ENCODE measurements at places on chromosomes 7 and 10.

GRCh38 chr10:25170627-25171026 is 4.2 kb upstream of the GPR158 start:
- no peak for DNase-seq

GRCh38 chr10:6491841-6492609 is 88.1 kb downstream of the PRKCQ start:
- DNase-seq: peak; percentile 85

GRCh38 chr10:61986382-61986781 is 84.9 kb downstream of the ARID5B start:
- DNase-seq: no peak

DNA sequence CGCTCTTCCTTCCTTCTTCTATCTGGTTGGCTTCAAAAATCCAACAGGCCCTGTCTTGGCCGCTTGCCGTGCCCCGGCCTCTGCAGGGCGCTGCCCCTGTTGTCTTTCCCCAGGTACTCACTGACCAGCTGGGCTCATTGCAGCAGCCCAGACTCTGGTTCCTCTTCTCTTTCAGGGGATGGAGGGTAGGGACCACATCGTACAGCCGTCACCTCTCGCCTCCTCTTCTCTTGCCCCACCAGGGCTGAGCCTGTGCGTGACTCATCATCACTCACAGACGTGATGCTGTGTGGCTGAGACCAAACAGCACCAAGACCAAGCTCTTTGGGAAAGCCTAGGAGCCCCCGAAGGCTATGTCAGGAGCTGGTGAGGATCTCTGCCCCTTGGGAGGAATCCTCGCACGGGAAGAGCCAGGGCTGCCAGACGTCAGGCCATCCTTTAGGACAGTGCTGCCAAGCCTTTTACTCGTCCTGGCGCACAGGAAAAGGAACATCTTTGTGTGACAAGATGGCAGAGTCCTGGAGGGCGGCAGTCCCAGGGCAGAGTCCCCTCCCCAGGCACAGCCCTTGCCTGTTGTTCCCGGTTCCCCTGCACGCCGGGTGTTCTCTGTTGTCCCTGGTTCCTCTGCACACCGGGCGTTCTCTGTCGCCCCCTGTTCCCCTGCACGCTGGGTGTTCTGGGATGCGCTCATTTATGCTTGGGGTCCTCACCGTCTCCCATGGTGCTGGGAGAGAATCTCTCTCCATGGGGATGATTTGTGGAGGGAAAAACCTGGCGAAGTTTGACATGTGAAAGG is 188.5 kb upstream of the SHH start:
- DNase-seq: no peak

DNA sequence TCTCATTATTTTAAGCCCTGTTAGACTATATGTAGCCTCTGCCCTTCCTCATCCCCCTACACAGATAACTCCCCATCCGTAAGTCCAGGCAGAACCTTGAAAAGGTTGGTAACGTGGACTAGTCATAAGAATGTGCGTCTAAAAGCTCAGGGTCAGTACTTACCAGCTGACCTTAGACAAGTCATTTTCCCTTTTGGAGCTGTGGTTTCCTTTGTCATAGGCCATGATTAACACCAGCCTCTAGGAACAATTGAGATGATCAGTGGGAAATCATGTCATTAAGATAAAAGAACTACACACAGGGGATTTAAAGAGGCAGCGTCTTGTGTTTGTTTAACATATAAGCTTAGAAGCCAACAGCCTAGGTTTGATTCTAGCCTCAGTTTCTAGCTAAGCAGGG is 6.9 kb upstream of the UNC5B start:
- DNase-seq: no peak

DNA sequence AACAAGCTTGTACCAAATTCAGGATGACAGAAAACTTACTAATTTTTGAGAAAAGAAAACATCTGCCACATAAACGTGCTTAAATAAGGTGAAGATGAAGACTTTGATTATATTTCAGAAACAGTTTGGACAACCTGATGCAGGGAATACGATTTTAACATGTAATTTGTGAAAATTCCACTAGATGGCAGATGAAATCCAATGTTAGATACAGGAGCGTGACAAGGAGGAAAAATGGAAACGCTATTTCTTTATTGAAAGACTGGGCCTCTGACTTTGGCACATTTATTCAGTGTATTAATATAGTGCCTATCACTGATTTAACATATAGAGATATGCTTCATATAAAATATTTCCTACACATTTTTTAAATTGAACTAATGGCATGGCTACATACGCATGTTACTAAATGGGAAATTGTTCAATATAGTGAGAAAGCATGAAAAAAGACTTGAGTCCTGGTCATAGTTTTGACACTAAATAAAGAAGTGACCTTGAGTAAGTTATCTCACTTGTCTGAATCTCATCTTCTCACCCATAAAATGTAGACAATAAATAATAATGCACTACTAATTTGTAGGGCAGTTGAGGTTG is 60.7 kb downstream of the CD36 start:
- DNase-seq: peak; percentile 6

DNA sequence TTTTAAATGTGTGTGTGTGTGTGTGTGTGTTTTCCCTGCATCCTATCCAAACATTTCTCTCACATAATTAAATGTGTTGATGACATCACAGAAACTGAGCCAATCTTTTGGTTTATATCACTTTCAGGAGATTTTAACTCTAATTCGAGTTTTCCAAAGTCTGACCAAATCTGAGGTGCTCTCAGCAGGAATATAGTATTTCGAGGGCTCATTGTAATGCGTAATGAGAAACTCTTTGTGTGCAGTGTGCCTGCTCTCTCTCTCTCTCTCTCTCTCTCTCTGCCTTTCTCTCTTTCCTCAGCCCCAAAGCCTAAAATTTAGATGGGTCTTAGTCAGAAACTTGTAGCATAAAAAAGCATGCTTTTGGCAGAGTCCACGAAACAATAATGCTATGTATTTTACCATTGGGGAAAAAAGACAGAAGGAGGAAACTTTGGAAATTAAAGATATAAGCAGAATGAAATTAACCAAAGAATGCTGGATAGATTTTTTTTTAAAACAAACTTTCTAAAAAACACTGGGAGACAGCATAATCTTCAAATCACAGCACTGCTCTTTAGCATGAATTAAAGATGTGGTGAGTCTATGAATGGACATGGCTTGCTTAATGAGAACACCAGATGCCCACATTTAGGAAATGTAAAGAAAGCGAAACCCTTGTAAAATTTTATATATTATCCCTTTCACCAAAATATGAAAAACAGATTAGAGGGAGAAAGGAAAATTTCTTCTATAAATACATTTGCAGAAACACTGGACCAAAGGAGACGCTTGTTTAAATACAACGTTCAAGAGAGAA is 206.8 kb upstream of the HABP2 start:
- DNase-seq: no peak
